ENCODE measurements at places on chromosomes 7 and 10.

GRCh38 chr10:29386342-29386999 lies 97.6 kb downstream of the LYZL1 start:
- DNase-seq = no peak

DNA sequence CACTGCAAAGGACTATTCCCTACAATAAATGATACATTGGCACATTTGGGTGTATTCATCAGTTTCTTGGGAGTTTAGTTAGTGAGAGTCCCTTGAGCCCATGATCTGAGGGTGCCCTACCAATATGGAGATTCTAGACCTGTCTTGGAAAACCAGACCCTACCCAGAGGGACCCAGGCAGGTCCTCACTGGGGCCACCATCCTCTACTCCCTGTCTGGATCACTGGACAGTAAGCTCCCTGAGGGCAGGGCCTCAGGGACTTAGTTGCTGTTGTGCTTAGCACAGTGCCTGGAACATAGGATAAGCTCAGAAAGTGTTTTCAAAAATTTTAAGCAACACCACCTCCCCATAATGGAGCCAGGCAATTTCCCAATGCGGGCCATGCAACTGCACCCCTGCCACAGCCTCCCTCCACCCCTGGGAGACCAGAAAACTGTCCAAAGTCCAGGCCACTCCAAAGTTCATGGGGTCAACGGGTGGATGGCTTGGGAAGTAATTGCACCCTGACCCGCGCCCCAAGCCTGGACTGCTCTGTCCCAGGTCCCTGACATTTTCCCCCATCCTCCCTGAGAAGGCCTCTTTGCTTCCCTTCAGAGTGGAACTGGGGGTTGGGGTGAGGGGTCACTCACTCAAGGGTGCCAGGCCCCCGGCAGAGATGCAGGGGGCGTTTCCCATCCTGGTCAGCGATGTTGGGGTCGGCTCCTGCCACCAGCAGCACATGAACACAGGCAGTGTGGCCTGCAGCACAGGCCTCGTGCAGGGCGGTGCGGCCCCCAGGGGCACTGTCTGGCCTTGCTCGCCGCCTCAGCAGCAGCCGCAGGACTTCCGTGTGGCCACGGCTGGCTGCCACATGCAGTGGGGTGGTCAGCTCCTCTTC lies 1.0 kb downstream of the ASB10 start:
- DNase-seq = no peak

DNA sequence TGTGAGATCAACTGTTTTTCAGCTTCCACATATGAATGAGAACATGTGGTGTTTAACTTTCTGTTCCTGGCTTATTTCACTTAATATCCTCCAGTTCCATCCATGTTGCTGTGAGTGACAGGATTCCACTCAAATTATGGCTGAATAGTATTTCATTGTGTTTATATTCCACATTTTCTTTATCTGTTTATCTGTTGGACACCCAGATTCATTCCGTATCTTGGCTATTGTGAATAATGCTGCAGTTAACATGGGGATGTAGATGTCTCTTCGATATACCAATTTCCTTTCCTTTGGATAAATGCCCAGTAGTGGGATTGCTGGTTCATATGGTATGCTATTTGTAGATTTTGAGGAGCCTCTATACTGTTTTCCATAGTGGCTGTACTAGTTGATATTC lies 47.9 kb downstream of the GALNT11 start:
- DNase-seq = no peak

DNA sequence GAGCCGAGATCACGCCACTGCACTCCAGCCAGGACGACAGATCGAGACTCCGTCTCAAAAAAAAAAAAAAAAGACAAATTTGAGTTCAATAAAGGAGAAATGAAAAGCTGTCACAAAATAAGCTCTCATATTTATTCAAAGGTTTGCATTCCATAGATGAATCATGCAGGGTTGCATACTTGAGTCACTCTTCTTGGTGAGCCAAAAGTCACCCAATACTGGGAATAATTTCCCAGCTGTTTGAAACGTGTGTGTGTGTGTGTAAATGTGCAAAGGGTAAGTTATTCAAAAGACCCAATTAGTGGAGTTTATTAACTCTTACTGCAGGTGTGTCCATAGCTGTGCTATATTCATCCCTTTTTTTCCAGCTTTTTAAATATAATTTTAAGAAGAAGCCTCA lies 297.7 kb downstream of the CCDC3 start:
- DNase-seq = no peak

DNA sequence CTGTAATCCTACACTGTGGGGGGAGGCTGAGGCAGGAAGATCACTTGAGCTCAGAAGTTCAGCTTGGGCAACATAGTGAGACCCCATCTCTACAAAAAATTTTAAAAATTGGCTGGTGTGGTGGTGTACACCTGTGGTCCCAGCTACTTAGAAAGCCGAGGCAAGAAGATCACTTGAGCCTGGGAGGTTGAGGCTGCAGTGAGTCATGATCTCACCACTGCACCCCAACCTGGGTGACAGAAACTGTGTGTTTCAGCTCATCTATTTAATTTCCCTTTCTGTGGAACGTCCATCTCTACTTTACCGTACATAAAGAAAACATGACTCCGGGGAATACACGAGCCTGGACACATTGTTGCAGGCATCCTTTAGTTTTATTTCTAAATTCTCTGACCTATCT lies 354.6 kb upstream of the PLXDC2 start:
- no peak for DNase-seq

- no peak for DNase-seq
These were observed 33.7 kb downstream of the GRK5 start for GRCh38 chr10:119241066-119241465.

- no peak for DNase-seq
These were observed 58.6 kb upstream of the FEZF1 start for GRCh38 chr7:122363144-122363543.
